Cortex of kidney (tissue), 1 donor: ENCODE measurements at places on chromosomes 13 and 19.

DNA sequence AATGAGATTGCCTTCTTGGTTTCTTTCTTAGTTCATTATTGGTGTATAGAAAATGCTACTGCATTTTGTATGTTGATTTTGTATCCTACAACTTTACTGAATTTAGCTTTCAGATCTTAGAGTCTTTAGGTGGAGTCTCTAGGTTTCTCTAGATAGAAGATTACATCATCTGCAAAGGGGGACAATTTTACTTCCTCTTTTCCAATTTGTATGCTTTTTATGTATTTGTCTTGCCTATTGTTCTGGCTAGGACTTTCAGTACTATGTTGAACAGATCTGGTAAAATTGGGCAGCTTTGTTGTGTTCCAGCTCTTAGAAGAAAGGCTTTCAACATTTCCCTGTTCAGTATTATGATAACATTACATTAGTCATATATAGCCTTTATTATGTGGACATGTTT is 101.0 kb upstream of the SPRY2 start:
- no peak for DNase-seq

DNA sequence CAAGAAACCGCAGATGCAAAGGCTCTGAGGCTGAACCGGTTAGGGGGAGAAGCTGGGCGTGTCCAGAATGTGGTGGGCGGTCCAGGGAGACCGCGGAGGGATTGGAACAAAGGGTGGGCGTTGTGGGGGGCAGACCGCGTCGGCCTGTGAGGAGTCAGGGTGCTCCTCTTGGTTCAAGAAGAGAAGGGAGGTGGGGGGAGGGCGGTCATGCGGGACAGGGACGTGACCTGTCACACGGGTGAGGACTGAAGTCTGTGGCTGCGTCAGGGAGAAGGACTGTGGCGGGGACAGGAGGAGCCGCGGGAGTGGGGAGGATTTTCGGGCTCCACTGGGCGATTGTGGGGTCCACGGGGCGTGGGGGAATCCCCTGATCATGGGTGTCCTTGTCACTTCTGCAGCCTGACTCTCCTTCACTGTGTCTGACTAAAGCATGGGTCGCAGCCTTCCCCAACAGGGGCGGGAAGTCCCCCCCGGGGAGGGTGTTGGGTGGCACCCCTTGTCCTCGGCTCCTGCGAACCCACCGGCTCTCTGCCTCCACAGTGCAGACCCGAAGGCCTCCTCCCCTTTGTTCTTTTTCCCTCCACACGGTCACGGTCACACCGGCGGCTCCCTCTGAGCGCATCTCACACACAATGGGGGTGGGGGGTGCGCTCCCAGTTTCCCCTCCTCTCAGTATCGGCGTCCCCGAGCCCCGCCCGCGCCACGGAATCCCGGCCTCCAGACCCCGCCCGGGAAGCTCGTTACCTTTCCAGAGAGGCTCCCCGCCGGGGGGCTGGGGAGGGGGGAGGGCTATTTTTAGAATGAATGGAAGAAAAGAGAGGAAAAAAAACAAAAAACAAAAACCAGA is 16.4 kb upstream of the KCNN1 start:
- no peak for DNase-seq

GRCh38 chr13:25691654-25692053 is 319.9 kb downstream of the ATP8A2 start:
- no peak for DNase-seq

DNA sequence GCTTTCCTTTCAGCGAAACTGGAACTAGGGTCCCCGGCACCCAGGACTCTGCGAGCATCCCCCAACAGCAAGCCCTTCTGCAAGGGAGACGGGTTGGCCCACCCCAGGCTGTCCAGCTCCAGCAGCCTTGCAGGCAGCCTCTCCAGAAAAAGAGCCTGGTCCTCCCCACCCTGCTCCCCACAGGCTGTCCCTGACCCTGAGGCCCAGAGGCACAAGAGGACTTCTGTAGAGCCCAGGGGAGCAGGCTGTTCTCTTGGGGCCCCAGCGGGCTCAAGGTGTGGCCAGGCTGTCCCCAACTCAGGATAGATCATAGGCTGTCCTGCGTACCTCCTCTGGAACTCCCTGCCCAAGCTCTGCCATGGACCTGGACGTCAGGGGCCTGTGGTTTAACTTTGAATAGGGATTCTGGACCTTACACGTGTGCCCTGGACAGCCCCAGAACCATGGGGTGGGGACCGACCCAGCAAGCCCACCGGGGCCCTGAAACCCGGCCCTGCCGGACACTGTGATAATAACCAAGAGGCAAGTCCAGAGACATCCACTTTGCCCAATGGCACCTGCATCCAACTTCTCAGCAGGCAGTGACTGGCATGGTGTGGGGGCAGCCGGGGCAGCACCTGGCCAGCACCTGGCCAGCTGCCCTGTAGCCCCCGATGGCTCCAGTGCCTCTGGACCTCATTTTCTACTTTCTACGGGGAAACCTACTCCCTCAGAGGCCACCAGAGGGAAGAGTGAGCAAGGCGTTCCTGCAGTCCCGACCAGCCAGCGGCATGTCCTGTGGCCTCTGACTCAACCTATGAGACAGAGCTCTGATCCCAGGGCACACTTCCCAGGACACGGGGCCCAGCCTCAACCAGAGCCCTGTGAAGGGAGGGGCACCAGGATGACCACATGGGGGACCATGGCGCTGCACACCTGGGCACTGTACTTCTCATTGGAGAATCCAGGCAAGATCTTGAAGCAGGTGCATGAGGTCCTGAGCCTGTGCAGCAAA is 50.9 kb upstream of the TPM4 start:
- no peak for DNase-seq

DNA sequence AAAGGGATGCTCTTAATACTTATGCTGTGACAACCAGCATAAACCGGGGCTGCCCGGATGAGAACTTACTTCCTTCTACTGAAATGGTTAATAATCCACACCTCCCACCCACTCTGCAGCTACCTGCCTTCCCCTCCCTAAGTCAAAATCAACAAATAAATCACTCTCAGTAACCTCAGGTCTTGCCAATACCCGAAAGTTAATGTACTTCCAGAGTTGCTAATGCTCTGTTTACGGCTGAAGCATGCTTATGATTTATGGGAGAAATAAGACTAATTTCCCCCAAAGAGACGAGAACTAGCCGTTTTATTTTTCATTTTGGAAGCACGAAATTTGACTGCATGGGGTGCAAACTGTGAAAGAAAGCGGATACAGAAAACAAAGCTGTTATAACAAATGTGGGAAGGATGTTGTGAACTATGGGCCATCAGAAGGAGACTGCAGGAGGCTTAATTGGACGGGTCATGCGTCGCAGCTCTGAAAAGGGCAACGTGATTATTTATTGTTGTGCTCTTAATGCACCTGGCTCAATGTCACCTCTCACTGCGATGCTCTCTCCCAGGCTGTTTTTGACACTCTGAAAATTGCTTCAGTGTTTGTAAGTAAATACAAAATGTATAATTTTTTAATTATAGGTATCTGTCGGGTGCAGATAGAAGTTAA is 114.0 kb upstream of the SLC7A1 start:
- no peak for DNase-seq

DNA sequence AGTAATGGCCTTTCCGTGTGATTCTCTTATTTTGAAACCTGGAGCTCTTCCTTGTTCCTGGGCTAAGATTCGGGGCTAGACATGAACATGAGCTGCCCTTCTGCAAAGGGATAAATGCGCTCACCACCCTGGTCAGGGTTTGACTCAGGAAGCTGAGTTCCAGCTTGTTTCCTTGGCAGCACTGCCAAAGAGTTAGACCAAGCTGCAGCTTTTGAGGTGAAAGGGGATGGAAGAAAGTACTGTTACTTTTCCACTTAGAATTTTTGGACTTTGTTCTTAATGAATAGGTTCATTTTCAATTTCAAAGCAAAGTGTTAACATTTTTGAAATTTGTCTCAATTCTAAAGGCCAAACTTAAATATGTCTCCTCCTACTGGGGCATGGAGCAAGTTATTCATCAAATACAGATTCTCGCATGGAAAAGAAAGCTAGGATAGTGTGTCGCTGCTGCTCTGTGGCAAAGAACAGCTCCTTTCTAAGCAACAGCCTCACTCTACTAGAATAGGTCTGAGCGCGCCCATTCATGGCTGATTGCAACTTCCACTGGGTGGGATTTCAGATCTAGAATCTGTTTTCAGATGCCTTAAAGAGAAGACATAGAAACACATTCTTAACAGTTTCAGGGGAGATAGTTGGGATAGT is 2.2 kb downstream of the RGCC start:
- no peak for DNase-seq

GRCh38 chr19:19477705-19478383 is 37.5 kb downstream of the TSSK6 start:
- DNase-seq, result no peak

DNA sequence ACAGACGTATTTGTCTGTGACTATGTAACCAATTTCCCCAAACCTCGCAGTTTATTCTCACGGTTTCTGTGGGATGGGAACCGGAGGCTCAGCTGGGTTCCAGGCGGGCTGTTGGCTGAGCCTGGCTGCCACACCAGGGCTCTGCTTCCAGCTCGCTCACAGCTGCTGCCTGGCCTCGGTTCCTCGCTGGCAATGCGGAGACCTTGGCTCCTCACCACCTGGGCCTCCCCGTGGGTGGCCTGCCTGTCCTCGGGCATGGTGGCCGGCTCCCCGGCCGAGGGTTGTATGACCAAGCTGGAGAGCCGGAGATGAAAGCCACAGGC is 218.9 kb upstream of the MAB21L1 start:
- no peak for DNase-seq

DNA sequence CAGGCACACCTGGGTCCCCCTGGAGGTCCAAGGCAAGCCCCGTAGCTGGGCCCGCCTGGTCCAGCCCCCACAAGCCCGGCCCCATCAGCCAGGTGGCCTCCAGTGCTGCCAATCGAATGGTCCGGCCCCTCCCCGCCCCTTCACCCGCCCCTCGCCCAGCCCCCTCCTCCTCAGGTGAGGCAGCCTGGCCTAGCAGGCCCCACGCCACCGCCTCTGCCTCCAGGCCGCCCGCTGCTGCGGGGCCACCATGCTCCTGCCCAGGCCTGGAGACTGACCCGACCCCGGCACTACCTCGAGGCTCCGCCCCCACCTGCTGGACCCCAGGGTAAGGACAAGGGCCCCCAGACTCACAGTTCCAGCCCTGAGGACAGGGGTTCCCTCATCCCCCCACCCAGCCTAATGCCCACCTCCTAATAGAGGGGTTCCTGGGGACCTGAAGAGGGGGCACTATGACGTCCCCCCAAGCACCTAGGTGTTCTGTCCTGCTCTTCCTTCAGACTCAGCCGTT is at the start of gene HPN:
HPN (plus strand) TSS at position 174 of the 508 bp plus-strand sequence. CDS start 786 bp downstream, outside the sequence.
- no peak for DNase-seq

GRCh38 chr19:27851543-27852060 is 1361.3 kb downstream of the UQCRFS1 start:
- DNase-seq, result no peak

- no peak for DNase-seq
Observed at GRCh38 chr19:31314849-31315629, 34.2 kb downstream of the TSHZ3 start.

- no peak for DNase-seq
Observed at GRCh38 chr13:65965501-65965900, 1264.6 kb downstream of the PCDH9 start.

DNA sequence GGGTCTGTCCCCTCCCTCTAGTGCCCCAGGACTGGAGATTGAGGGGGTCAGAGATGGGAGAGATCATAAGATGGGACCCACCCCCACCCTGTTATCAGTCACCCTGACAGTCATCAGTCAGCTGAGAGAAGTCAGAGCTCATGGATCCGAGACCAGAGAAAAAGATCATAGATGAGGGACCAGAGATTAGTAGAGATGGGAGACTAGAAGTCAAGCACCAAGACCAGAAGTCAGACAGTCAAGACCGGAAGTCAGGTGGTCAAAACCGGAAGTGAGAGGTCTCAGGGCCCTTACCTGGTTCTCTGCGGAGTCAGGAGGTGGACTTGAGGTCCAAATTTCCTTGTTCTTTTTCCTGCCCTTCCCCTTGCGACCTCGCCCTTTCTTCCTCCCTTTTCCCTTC is 7.0 kb downstream of the COL5A3 start:
- DNase-seq, result no peak

GRCh38 chr19:5343848-5344247 is 3.2 kb upstream of the PTPRS start:
- no peak for DNase-seq

DNA sequence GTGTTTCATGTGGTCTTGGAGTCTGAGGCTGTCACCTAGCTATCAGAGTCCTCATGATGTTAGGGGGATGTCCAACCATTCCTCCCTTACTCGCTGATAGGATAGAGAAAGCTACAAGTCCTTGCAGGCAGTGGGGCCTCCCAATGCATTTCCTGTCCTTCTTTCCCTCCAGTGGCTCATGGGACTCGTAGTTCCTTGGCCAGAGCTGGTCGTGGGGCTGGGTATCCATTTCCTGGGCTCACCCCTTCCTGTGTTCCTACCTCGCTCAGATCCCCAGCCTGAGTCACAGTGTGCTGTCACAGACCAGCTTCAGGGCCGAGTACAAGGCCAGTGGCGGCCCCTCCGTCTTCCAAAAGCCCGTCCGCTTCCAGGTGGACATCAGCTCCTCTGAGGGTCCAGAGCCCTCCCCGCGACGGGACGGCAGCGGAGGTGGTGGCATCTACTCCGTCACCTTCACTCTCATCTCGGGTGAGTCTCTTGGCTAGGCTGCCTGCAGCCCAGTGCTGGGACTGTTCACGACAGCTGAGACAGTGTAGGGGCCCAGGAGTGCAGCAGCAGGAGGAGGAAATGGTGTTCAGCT is 19.1 kb downstream of the TMEM150B start:
- no peak for DNase-seq

DNA sequence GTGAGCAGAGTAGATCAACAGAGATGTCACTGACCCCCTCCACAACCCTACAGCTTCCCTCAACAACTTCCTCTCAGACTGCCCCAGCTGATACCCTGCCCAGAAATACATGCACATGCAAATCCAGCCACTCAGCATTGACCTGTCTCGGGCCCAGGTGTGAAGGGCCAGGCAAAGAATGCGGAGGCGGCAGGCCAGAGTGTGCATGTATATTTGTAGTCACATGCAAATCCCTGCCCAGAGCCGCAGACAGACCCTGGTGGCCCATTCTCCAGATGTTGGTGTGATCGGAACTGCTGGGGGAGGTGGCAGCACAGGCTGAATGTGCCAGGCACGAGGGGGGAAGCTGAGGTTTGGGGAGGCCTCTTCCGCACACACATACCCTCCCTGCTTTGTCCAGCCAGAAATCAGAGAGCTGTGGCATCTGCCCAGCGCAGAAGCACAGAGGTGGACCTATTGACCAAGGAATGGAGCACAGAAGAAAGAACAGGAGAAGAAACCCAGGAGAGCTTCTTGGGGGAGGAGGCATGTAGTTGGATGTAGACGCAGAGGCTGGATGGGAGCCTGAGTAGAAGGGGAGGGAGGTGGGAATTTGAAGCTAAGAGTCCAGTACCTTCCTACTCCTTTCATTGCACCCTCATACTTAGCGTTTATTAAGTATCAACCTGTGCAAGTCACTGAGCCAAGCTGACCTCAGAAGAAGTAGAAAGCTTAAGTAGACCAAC is 14.4 kb downstream of the MEF2B start:
- no peak for DNase-seq
